NCI-H748 treated with DMSO at 0.1 percent for 48 hours (cell line): ENCODE measurements at places on chromosomes 3 and 15.

DNA sequence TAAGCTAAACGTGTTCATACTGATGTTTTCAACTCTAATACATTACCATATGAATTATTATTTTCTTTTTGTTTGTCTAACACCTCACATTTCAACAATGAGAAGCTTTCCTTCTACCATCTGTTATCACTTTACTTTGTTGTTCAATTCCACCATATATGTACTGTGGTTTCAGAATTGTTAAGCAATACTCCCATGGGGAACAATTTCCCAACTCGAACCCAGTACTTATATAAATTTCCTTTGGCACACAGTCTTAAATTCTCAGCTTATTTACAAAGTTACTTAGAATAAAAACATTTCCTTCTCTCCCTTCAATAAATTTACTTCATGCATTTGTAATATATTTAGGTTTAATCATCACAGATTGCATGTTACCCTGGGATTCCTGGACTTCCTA is 1764.4 kb downstream of the OTOL1 start:
- no peak for DNase-seq

DNA sequence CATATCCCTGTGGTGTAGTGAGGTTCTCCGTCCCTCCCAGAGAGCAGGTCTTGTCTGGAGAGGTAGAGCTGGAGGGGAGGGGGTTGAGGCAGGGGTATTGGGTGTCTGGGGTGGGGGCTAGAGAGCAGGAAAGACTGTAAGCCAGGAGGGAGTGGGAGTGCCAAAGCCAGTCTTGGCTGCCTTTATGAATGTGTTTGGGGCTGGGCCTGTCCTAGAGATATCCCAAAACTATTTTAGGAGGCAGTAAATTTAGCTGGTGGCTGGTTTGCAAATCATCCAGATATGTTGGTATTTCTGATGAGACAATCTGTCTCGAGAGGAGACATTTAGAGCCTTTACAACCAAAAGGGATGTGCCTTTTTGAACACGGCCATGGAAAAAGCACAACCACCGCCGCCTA is 166.6 kb downstream of the TLE3 start:
- no peak for DNase-seq

- no peak for DNase-seq
Observed at GRCh38 chr15:70152070-70152480, 54.4 kb upstream of the TLE3 start.

- no peak for DNase-seq
Observed at GRCh38 chr3:193885832-193886231, 250.1 kb upstream of the HES1 start.

DNA sequence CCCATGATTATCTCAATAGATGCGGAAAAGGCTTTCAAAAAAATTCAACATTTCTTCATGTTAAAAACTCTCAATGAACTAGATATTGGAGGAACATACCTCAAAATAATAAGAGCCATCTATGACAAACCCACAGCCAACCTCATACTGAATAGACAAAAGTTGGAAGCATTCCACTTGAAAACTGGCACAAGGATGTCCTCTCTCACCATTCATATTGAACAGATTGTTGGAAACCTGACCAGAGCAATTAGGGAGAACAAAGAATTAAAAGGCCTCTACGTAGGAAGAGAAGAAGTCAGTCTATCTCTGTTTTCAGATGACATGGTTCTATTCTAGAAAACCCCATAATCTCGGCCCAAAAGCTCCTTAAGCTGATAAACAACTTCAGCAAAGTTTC is 274.5 kb upstream of the MANF start:
- DNase-seq = no peak

DNA sequence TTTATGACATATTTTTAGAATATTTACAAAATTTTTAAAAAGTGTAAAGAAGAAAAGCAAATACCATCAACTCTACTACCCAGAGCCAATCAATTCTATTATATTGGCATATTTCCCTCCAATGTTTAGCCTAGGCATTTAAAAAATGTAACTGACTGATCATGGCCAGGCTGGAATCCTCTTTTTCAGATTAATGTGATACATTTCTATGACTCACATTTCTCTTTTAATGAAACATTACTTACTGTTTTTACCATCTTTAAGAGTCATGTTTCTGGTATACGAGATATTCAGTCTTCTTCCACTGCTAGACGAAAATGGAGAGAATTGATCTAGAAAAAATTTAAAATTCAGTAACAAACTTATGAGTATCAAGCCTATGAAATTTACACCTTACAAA is 53.4 kb upstream of the DCUN1D1 start:
- DNase-seq = no peak

GRCh38 chr15:100692246-100692645 is 89.9 kb downstream of the ASB7 start:
- no peak for DNase-seq
